IgD-negative memory B cell (primary cell): ENCODE measurements at places on chromosomes 4 and X. TPM values are rescaled to one million over a fixed set of nuclear protein-coding genes. Genes with fewer than 3 reads are reported as not detected.

Gene F8A2
- not detected for polyA plus RNA-seq

Gene SPIN2A
- not detected for polyA plus RNA-seq

Gene EDA2R
- polyA plus RNA-seq = not detected

Gene GPR173
- polyA plus RNA-seq = not detected

Gene NOX1
- polyA plus RNA-seq = not detected

Gene FGA
- polyA plus RNA-seq = not detected

Gene FMR1NB
- polyA plus RNA-seq = not detected

Gene RPS6KA6
- 0.86 TPM for polyA plus RNA-seq

Gene SPP1
- not detected for polyA plus RNA-seq

Gene IL1RAPL2
- polyA plus RNA-seq = not detected

Gene ASIC5
- polyA plus RNA-seq = not detected

Gene SYP
- 1.1 TPM for polyA plus RNA-seq
